Stimulated activated CD4-positive, alpha-beta T cell treated with anti-CD3 and anti-CD28 coated beads, Interleukin-4, amount 100 ng/mL, for 1 hour (primary cell): ENCODE measurements at places on chromosomes 4 and X.

DNA sequence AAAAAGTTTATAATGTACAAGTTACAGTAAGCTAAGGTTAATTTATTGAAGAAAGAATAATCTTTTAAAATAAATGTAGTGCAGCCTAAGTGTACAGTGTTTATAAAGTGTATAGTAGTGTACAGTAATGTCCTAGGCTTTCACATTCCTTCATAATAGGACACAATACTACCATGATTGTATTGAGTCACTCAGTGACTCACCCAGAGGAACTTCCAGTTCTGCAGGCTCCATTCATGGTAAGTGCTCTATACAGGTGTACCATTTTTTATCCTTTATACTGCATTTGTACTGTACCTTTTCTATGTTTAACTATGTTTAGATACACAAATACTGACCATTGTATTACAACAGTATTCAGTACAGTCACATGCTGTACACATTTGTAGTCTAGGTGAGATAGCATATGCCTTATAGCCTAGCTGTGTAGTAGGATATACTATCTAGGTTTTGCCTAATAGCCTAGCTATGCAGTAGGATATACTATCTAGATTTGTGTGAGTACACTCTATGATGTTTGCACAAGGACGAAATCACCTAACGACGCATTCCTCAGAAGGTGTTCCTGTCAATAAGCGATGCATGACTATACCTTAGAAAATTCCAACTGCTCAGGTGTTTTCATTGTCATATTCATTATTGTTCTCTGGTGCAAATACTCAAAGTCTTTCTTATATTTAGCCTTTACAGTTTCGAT is 5.5 kb upstream of the TMEM255A start:
- DNase-seq, result no peak

DNA sequence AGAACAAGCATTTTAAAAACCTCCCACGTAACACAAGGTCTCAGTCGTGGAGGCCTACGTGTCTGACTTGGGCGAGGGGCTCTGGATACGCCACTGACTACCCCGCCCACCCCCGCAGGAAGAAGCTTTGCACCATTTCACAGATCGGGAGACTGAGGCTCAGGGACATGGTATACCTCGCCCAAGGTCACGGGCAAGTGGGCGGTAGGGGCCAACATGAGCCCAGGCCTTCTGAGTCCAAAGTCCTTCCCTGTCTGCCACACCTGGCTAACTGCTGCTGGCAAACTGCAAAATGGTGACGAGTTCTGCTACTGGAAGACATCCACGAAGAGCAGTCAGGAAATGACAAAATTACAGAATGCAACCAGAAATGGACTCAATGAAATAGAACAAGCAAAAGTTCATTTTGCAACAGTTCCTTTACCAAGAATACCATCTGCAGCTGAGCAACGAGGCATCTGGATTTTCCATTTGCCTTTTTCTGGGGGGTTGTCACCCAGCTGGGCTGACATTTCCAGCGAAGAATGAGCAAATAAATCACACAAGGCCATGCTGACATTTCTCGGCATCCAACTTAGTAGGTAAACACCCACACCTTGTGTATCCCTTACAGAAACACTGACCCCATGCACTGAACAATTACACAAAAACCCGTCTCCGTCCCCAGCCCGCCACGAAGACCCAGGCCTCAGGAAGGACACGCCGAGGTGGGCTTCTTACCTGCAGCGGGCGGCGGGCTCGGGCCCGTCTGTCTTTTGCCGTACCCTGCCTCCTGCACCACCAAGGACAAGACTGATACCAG is 70.2 kb upstream of the AFAP1 start:
- no peak for DNase-seq

GRCh38 chrX:63979480-63979879 is 194.5 kb upstream of the ARHGEF9 start:
- no peak for DNase-seq

GRCh38 chr4:7988437-7988836 is 48.8 kb upstream of the AFAP1 start:
- DNase-seq, result no peak

DNA sequence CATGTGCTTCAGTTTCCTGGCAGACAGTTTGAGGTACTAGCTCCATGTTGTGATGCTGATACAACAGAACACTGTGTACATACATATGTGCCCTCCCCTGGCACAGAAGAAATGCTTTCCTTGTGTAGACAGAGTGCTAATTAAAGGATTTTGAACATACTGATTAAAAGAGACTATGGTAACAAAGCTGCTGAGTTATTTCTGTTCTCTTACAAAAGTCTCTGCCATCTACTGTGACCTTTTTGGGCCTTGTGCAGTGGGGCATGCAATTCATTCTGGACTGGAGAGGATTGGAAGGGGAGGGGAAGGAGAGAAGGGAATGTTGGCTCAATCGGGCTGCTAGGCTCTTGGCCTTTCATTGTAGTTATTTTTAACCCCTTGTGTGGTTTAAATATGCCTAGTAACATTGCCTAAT is 6.0 kb downstream of the PDLIM5 start:
- no peak for DNase-seq

GRCh38 chr4:7167706-7168105 is 24.6 kb upstream of the SORCS2 start:
- DNase-seq, result no peak

- no peak for DNase-seq
These were observed 27.1 kb downstream of the AFM start for GRCh38 chr4:73508651-73509050.

DNA sequence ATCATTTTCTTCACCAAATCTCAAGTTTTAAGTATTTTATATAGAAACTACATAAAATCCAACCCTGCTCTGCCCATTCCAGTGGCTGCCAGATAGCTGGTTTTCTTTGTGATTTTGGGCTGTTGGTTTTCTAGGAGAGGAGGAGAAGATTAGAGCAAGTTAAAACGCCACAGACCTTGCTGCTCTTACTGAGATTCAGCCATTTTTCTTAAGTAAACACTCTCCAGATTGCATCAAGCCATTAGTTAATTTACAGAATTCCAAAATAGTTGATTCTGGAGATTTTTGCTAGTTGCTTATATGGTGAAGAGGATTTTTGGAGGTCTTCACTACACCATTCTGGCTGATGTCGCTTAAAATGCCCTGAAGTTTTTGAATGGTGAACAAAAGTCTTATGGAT is 366.2 kb downstream of the MAPK10 start:
- no peak for DNase-seq

DNA sequence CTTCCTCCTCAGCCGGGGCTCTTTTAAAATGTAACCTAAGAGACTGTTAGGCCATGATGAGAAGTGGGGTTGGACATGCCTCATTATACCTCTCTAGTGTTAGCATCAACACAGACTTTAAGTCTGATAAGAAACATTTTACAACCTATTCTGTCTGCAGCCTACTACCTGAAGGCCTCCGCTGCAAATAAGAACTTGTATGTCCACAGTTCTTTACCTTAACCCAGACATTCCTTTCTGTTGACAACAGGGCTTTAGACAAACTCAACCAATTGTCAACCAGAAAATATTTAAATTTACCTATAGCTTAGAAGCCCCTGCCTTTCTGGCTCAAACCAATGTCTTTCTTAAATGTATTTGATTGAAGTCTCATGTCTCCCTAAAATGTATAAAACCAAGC is 1418.6 kb downstream of the STIM2 start:
- no peak for DNase-seq

GRCh38 chrX:148854306-148854705 is 353.9 kb downstream of the AFF2 start:
- DNase-seq, result no peak
